ENCODE measurements at places on chromosomes 3 and 15.

DNA sequence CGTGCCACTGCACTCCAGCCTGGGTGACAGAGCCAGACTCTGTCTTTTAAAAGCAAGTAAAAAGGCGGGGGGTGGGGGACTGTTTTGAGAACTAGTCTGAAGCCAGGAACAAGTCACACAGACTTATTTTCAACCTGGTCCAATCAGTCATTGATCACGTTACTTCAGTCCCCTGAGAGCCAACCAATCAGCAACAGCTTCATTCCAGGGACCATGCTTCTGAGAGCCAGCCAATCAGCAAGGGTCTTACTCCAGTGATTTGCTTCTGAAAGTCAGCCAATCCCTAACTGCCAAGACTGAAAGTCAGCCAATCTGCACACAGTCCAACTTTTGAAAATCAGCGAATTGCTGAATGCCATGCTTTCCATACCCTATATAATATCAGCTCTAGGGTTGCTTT is 48.6 kb upstream of the C15orf39 start:
- no peak for DNase-seq

- no peak for DNase-seq
Observed at GRCh38 chr3:124234852-124235252, 242.9 kb upstream of the ROPN1 start.

DNA sequence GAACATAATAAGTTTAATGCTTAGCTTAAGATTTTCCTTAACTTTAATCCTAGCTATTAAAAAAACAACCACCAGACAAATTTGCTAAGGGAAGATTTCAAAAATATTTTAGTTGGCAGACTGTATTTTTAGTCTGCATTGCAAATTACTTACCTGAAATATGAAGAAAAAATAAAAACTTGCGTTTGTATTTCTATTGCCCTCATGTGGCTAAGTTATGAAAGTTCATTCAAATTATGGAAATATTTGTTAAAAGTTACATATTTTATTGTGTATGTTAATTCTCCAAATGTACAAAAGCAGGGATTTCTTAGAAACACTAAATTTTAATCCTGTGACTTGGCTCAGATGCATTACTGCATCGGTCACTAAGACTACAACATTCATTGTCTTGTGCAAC is 15.0 kb downstream of the GTF2A2 start:
- no peak for DNase-seq

DNA sequence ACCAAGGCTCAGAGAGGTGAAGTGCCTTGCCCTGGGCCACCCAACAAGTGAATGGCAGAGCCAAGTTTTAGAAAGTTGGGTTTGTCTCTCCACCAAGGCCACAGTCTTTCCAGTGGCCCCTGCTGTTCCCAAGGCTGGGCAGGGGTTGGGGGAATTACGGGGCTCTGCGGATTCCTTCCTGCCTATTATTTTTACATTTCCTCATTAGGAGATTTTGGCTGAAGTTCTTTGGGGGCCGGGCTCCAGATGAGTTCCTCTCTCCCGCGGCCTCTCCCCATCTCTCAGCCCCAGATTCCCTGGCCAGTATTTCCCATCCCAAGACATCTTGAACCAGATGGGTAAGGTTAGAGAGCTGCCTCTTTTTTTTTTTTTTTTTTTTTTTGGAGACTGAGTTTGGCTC is 44.0 kb upstream of the SMAD6 start:
- no peak for DNase-seq

DNA sequence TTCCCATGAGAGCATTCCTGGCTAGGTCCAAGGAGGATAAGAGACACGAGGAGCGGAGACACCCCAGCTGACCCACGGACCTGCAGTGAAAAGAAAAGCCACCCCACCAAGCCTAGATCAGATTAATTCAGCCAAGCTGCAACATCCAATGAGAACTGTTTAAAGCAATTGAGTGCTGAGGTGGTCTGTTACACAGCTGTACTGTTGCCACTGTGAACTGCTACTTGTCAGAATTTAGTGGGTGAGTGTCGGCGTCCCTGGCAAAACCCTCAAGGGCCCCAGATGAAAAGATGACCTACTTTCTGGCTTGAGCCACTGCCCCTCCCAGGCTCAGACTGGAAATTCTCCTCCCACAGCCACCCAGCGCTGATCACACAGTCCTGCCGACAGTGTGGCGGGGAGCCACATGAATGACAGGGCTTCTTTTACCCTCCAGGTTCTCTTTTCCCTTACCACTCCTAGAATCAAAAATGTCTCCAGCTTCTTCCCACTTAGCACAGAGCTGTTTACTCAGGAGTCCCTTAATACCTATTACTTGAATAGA is 26.4 kb upstream of the KBTBD12 start:
- no peak for DNase-seq

DNA sequence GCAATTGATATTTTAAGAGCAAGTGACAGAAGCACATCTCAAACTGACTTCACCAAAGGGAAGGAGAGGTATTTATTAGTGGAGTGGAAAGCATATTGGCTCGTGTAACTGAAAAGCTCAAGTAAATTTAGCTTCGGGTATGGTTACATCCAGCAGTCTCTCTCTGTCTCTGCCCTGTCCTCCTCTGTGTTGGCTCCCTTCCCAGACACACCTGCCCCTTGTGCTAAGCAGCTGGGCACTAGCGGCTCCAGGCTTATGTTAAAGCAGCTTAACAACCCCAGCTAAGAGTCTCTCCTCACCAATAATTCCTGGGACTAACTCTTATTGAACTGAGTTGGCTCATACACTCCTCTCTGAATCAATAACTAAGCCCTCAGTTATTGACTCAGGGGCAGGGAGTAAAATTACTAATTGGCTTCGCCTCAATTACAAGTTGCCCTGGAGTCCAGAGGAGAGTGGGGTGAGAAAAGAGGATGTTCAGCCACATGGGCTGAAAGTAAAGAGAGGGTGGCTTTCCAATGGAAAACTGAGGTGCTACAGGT is 12.8 kb upstream of the SH3BP5 start:
- no peak for DNase-seq

DNA sequence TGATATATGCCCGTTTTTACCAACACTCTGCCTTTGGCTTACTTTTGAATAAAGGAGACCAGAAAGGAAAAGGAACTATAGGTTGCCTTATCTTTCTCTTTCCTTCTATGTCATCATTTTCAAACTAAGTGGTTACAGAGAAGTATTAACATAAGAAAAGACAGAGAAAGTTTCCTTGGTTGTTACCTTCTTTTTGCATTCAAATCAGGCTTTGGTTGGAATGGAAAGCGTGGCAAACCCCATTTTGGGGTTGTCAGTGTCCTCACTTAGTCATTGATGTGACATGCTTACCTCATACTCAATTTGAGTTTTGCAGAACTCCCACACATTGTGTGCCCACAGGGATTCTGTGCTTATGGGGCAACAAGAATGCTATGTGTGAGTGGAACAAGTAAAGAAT is 3.7 kb upstream of the THRB start:
- no peak for DNase-seq

DNA sequence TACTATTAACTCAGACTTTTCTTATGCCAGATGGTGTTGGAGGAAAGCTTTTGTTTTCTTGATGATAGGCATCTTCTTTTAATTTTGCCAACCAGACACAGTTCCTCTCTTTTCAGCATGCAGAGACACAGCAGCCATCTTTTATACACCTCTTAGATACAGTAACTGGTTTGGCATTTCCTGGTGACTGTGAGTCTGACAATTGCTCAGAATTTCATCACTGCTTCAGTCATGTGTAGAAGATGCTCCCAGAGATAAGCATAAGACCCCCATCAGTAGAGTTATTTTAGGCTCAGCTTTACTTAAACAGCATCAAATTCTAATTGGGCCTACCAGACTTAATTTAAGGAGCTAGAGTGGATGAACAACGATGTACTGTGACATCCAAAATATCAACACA is 779.0 kb downstream of the SQOR start:
- no peak for DNase-seq

DNA sequence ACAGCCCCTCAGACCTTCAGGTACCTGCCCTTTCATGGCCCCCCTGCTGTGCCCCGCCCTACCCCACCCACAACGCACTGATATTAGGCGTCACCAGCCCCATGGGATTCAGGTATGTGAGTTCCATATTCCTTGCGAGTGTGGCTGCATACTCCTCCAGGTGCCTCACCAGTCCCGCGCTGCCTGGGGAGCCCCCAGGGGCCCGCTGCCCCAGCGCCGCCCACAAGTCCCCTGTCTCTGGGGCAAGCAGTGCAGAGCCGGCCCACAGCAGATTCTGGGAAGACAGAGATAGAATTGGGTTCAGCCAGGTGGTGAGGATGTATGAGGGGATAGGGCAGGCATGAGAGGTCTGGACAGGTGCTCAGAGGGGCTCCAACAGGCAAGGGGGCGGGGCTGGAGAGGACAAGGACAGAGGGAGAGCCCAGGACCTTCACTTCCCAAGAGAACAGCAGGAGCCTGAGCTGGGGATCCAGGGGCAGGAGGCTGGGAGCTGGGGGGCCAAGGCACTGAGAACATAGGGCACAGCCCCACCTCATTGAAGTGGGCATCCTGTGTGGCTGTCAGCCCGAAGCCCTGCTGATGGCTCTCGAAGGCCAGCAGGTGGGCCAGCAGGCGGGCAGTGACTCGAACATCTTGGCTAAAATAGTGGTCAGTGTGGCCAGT is 13.1 kb upstream of the SLC26A6 start:
- no peak for DNase-seq

GRCh38 chr15:98232761-98233160 is 272.3 kb downstream of the ARRDC4 start:
- no peak for DNase-seq

DNA sequence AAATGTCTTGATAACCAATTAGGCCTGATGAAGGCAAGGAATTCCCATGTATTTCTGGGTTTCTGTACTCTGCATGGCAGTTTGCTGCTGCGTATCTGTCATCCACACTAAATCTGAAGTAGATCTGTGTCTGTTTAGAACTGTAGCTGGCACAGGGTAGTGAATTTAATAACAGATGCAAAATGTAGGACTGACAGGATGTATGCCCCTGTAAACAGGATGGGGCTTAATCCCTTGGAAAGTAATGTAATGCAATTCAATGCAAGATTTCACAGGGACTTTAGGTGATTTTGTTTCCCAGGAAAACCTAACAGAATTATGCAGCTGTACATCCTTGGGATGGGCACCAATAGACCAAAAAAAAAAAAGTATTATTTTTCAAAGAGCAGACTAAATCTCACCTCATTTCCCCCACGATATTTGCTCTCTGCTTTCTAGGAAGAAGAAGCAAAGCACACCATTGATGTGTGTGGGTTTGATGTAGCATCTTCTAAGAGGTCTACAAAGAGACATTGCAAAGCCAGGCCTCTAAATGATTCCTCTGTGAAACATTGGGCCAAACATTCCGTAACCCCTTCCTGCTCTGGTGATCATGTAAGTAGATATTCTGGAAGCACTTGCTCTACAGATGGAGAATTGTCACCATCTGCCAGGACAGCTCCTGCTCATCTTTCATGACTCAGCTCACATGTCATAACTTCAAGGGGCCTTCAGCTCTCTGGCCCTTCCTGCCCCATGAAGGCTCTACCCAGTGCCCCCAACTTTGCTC is 464.3 kb upstream of the RGMA start:
- DNase-seq, result no peak

GRCh38 chr15:68300115-68300940 is 22.8 kb downstream of the FEM1B start:
- DNase-seq, result no peak

- DNase-seq, result no peak
Observed at GRCh38 chr15:92091155-92091734, 237.7 kb downstream of the SLCO3A1 start.

DNA sequence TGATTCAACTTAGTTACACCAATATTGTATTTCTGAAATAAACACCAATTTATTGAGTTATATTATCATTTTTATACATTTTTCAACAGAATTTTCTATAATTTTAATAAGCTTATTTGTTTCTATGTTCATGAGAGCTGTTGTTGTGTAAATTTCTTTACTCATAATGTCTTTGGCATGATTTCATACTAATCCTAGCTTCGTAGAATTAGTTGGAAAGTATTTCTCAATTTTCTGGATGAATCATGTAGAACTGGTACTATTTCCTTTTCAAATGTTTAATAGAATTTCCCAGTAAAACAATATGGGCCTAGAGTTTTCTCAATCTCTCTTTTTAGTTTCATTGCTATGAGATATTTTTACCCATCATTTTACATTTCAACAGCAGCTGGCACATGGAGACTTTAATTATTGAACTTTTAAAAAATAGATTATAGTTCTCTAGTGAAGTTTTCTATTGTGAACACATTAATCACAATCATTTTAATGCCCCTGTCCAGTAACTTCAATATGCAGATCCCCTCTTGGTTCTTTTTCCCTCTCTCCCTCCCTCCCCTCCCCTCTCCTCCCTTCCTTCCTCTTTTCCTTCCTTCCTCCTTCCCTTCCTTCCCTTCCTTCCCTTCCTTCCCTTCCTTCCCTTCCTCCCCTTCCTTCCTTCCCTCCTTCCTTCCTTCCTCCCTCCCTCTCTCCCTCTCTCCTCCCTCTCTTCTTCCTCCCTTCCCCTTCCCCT is 1357.1 kb downstream of the ZPLD1 start:
- no peak for DNase-seq

GRCh38 chr3:95088464-95088863 is 1025.6 kb downstream of the NSUN3 start:
- no peak for DNase-seq

DNA sequence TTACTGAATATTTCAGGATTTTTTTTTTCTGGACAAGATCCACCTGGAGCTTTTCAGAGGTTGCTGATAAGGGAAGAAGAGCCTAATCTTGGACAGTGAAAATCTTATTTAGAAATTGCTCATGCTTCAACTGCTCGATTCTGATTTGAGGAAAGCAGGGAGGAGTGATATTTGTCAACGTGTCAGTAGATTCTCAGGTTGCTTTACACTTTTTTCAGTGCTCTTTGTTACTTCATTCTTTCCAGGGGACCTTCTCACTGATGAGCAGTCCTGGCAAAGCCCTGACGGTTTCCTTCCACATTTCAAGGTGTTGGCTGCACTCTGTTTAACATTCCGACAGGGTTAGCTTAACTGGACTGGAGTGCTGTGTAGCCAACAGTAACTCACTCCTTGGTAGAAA is 24.1 kb upstream of the RARB start:
- DNase-seq, result no peak

- no peak for DNase-seq
Observed at GRCh38 chr15:62879770-62880169, 162.8 kb upstream of the TPM1 start.

DNA sequence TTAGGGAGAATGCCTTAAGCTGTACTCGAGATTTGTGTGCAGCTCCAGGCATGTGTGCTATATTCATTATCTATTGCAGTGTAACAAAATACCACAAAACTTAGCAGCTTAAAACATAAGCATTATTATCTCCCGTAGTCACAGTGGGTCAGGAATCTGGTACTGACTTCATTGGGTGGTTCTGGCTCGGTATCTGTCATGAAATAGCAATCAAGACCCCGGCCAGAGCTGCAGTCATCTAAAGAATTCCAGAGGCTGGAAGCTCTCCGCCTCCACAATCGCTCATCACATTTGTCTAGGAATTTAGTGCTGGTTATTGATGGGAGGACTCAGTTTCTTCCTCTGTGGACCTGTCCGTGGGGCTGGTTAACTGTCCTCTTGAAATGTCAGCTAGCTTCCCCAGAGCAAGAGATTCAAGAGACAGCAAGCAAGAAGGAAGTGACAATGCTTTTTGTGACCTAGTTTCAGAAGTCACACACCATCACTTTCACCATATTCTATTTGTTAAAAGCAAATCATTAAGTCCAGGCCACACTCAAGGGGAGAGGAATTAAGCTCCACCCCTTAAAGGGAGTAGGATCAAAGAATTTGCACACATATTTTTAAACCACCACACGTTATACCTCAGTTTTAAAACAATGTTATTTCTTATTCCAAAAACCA is 76.1 kb downstream of the TOP2B start:
- DNase-seq, result no peak

GRCh38 chr3:122255757-122256439 is 69.2 kb upstream of the CSTA start:
- DNase-seq, result no peak

- DNase-seq, result no peak
Observed at GRCh38 chr3:1616744-1617143, 481.9 kb upstream of the CNTN4 start.

Measured in GOT3 (cell line).